PC-3 (cell line): ENCODE measurements at places on chromosomes 11 and 22. TPM values are rescaled to one million over a fixed set of nuclear protein-coding genes. Genes with fewer than 3 reads are reported as not detected.

Gene C22orf31
- not detected in 2 replicates for total RNA-seq

Gene HNRNPUL2
- total RNA-seq: 15.5 and 25.4 TPM in 2 replicates

Gene PDGFB
- total RNA-seq: 29.7 and 33.1 TPM in 2 replicates

Gene SLC2A11
- 8.0 and 9.4 TPM in 2 replicates for total RNA-seq

Gene MED17
- total RNA-seq: 50.6 and 58.5 TPM in 2 replicates

Gene MS4A2
- total RNA-seq: not detected in 2 replicates

Gene FADS2
- 246 and 305 TPM in 2 replicates for total RNA-seq

Gene FDXACB1
- total RNA-seq: 2.5 and 3.0 TPM in 2 replicates

Gene YWHAH
- total RNA-seq: 75.0 and 95.7 TPM in 2 replicates

Gene PRRG4
- total RNA-seq: 12.9 and 17.9 TPM in 2 replicates

Gene APOBEC3B
- total RNA-seq: 11.3 TPM in 2 replicates

Gene RAB6A
- 97.9 and 109 TPM in 2 replicates for total RNA-seq

Gene LSP1
- not detected in 2 replicates for total RNA-seq

Gene OAF
- 97.1 and 126 TPM in 2 replicates for total RNA-seq

DNA sequence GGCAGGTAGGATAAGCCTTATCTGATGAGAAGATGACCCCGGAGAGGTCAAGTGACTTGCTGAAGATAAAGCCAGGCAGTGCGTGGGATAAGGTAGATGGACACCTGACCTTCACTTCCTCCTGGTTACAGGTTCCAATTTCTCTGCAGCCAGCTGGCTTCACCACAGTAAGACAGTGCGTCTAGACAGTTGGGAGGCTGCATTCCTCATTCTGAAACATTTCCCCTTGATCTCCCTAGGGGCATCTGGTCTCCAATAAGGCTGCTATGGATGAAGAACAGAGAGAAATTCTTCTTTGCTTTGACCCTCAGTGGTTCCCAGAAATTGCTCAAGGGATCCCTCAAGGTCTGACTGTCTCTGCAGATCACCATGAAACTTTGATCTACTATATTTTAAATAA is 211.3 kb downstream of the MYO18B start:
- DNase-seq: no peak

DNA sequence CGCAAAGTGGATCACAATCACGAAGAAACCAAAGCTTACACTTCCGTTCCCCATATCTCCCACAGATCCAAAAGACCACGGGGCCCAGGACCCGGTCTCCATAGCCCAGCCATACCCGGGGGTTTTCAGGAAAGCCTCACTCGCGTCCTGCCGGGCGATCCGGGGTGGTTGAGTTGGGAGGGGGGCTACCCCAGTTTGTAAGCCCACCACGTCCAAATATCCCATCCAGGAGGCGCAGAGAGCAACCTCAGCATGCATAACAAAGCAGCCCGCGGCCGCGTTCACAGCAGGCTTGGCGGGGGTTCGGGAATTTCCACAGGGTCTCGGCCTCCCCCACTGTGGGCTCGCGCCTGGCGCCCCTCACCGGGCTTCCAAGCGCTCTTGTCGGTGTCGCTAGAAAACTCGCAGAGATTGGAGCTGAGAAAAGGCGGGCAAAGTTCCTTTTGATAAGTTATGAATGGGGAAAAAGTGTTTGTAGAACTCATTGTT is 9.5 kb downstream of the SDF2L1 start:
- peak; percentile 9 for DNase-seq

DNA sequence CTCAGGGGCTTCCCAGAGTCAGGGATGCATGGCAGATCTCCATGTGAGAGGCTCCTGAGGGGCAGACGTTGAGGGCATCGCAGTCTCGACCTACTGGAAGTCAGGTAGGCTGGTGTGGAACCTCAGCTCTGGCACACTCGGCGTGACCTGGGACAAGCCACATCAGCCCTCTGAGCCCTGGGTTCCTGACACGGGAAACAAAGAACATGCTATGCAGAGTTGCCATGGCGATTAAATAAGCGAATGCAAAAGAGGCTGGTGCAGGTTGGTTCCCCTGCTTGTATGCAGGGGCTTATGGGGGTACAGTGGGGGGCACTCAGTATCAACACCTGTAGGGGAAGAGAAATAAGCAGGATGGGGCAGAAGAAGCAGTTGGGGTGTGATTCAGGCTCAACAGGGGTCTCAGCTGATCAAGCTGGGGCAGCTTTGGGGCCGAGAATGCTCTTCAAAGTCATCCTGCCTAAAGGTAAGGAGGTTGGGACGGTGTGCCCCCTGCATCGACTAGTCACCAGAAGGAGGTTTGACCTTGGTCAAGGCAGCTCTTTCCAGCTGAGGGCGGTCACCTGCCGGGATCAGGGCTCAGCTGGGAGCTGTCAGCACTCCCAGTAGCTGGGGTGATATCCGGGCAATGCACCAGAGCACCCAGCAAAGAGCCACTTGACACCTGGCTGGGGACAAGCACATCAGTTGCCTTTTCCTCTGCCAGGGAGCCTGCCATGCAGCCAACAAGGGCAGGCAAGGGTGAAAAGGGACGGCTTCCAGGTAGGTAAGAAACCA is 442.7 kb downstream of the MIAT start:
- no peak for DNase-seq

GRCh38 chr11:72792437-72793021 is 1.3 kb downstream of the STARD10 start:
- no peak for DNase-seq

GRCh38 chr11:19694796-19695345 is 17.8 kb upstream of the NAV2 start:
- no peak for DNase-seq

DNA sequence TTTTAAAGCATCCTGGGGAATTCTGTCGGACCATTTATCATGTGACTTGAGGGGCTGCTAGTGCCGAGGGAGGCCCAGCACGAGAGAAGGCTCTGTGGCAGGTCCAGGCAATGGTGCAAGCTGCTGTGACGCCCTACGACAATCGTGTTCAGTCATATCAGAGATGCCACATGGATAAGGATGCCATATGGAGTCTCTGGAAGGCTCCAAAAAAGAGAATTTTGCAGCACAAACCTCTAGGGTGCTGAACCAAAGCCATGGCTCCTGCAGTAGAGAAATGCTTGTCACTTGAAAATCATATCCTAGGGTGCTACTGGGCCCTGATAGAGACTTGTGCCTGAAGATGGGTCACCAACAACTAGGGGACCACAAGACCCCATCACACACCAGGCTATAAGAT is 6.7 kb upstream of the CD6 start:
- DNase-seq: no peak

DNA sequence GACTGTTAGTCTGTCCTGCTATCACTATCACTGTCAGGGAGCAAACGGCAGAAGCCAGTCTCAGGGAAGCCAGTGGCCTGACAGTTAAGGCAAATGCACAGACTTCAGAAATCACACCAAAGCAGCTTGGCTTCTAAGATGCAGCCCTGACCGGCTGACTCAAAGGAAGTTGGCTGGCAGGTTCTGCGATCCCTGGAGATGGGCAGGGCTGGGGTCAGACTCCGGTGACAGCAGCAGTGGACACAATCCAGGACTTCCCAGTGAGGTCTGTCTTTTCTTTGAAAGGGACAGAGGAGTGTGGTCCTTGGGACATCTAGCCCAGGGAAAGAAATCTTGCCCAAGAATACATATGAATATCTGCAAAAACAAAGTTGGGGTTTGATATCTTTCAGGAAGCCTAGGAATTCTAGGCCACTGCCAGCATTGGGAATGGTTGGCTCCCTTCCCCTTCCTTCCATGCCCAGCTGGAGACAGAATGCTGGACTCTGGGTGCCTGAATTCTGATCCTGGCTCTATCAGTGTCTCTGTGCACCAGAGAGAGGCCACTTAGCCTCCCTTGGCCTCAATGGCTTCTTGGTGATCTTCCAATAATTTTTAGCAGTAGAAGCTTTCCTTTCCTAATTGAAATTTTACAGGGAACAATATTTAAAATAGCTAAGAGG is 108.9 kb downstream of the KIRREL3 start:
- no peak for DNase-seq

- DNase-seq: peak; percentile 67
These were observed 115.1 kb upstream of the RASSF10 start for GRCh38 chr11:12893787-12894672.

DNA sequence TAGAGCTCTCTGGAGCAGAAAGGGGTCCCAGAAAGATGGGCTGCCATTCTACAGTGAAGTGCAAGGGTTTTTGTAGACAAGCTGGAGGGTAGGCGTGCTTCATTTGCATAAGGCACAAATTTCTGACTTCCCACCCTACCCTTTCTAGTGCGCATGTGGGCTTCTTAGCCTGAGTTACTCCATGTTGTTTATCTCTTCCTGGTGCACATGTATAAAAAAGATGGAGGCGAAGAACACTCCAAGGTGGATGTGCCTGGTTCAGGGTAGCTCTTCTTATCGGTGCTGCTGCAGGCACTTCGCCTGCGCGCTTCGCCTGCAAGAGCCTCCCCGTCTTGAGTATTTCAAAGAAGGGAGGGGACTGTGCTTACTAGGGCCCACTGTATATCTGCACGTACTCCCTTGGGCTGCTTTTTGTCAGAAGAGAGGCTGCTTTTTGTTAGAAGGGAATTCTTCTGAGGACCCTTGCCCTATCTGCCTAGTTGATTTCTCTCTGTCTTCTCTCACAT is 1047.3 kb upstream of the CNTN5 start:
- DNase-seq: no peak

GRCh38 chr11:60377401-60378136 is 763 bp upstream of the MS4A7 start:
- peak; percentile 6 for DNase-seq

DNA sequence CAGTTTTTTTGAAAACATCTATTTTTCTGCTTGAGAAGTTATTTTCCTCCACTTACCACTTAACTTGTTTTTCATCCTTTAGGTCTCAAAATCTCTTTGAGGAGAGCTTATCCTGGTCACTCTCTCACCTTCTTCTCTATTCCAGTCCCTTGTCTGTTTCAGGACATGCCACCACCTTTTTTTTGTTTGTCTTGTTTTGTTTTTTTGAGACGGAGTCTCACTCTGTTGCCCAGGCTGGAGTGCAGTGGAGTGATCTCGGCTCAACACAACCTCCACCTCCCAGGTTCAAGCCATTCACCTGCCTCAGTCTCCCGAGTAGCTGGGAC is 4.6 kb upstream of the BCL2L13 start:
- no peak for DNase-seq

DNA sequence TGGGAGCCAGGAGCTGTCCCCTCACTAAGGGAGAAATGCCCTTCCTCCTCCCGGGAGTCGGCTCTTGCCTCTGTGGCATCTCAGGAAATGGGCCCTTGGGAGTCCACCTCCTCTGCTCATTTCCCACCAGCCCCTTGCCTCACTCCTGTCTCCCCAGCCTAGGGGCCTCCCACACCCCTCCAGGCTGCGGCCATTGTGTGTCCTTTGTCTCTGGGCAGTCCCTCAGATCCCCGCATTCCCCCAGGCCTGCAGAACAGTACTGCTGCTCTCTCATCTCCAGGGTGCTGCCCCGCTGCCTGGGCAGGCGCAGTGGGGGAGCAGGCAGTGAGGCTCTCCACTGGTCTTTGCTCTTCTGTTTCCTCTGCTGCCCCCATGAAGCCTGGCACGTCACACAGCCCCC is 25.0 kb downstream of the ADA2 start:
- DNase-seq: no peak

DNA sequence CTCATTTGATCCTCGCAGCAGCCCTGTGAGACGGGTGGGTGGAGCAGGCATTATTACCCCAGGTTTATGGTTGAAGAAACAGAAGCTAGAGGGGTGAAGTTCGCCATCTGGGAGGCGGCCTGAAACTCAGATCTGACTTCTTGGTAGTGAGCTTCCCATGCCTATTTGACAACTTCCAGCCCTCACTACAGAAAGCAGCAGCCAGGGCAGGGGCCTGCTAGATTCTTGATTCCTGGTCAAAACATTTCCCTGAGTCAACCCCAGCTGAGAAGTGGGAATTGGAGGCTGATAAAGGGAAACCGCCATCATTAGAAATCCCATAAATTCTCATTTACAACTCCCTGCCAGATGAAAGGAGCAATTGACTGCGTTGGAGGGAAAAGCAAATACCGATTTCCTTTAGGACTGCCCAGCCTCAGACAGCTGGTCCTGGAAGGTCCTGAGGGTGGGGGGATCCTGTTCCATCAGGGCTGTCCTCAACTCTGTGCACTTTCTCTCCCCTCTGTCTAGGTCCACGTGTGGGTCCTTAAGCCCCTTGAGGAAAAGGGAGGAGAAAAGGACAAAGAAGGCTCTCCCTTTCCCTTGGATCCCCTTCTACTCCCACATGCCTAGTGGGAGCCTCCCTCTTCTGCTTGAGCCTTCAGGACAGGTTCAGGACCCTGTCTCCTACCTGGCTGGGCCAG is 10.2 kb upstream of the NECTIN1 start:
- DNase-seq: no peak

- peak; percentile 49 for DNase-seq
These were observed 23.5 kb upstream of the L3MBTL2 start for GRCh38 chr22:41181349-41182241.

DNA sequence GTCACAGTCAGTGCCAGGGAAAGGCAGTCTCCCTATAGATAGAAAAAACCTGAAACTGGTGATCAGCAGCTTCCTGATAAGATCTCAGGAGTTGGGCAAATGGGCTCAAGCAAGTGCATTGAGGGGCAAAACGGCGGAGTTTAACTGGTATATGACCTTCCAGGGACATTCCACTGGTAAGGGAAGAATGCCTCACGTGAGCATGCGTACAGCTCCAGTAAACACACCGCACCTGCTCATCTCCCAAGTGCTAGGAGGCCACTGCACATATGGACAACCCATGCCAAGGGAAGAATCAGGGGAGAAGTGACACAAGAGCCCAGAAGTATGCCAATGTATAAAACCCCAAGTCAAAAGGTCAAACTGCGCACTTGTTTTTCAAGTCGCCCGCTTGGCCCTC is 11.6 kb downstream of the HEPHL1 start:
- no peak for DNase-seq

DNA sequence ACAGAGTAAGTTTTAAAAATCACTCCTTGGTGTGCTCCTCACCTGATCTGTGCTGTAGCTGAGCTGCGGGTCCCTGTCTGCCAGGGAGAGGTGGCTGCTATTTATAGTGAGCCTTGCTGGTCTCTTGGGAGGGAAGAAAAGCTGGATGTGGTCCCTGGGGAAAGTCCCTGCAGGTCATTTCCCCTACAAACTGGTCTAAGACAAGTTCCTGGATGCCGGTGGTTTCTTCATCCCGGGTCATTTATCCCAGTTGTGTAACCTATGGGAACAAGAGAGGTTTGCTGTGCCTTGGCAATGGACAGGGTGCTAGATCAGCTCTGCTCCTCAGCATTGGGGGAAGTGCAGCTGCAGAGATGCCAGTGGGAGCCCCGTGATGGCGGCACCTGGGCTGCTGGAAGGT is at the start of gene SAA2:
Gene SAA2, minus strand, starts transcription at position 108 of the 400 bp plus-strand sequence. CDS start 657 bp downstream, outside the sequence.
- no peak for DNase-seq

- no peak for DNase-seq
These were observed 3.8 kb downstream of the TOP3B start for GRCh38 chr22:21978564-21979386.

GRCh38 chr22:22817468-22818201 is 70.0 kb upstream of the IGLL5 start:
- no peak for DNase-seq

- DNase-seq: no peak
These were observed 5.4 kb downstream of the PDE2A start for GRCh38 chr11:72668629-72669347.

- DNase-seq: peak; percentile 91
These were observed 71.5 kb downstream of the SIK3 start for GRCh38 chr11:117026593-117027330.

DNA sequence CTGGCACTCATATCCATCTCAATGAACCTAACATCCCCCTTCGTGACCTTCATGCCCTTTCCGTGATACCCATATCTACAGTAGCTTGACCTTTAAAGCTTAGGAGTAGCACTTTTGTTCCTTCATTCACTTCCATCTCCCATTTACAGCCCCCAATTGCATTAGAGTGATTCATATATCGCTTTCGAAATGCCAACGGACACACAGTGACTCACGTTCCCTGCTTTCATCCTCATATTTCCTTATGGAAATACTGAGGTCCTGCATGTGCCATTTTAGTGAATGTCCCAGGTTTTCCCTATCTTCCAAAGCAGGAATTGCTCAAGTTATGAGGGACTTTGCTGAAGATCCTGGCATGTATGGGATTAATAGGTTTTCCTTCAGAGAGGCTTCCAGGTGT is 44.3 kb upstream of the CEP126 start:
- DNase-seq: peak; percentile 91
